ENCODE measurements at places on chromosomes 7 and 10. TPM values are rescaled to one million over a fixed set of nuclear protein-coding genes. Genes with fewer than 3 reads are reported as not detected.

- H3K27me3 ChIP-seq, result no peaks in the 10 kb centered on the region
- H3K36me3 ChIP-seq, result no peaks in the 10 kb centered on the region
- H3K27ac ChIP-seq, result no peak overlapping the region
- no peak for DNase-seq
- no peak overlapping the region for H3K4me3 ChIP-seq
These were observed 95.7 kb downstream of the TCERG1L start for GRCh38 chr10:131215776-131216175.

- no peak overlapping the region for H3K27ac ChIP-seq
- no peaks in the 10 kb centered on the region for H3K27me3 ChIP-seq
- H3K36me3 ChIP-seq, result no peaks in the 10 kb centered on the region
- DNase-seq, result no peak
- H3K4me3 ChIP-seq, result no peak overlapping the region
- H3K4me1 ChIP-seq, result no peaks in the 10 kb centered on the region
These were observed 36.9 kb downstream of the ZPBP start for GRCh38 chr7:50056131-50056530.

DNA sequence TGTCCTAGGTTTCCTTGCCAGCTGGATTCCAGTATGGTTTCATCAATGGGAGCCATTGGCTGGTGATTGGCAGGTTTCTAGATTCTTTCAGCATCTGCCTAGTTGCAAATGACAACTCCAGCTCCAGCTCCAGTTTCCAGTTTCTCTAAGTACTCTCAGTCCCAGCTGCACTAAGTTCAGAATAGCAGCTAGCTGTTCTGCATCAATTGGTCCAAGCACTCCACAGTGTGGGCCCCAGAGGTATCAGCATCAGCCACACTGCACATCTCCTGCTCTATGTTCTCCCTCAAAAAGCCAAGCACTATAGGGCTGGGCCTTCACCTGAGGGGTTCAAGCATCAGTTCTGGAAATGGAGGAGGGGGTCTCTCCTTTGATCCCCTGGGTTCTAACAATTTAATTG lies 143.4 kb downstream of the VPS50 start:
- H3K4me3 ChIP-seq, result no peak overlapping the region
- no peak overlapping the region for H3K27ac ChIP-seq
- no peaks in the 10 kb centered on the region for H3K4me1 ChIP-seq
- no peaks in the 10 kb centered on the region for H3K36me3 ChIP-seq
- DNase-seq, result no peak
- H3K27me3 ChIP-seq, result peaks cover 15% of the 10 kb centered on the region

The LIPM gene
- polyA plus RNA-seq, result not detected

- no peaks in the 10 kb centered on the region for H3K27me3 ChIP-seq
- DNase-seq, result no peak
- H3K4me1 ChIP-seq, result peaks cover 23% of the 10 kb centered on the region
- no peak overlapping the region for H3K27ac ChIP-seq
- no peak overlapping the region for H3K4me3 ChIP-seq
These were observed 59.8 kb upstream of the PTN start for GRCh38 chr7:137403353-137403695.

Measured in GM23248 (cell line).